Germinal center (tissue), 1 donor: ENCODE measurements at places on chromosomes 16 and 17.

- no peak for DNase-seq
Observed at GRCh38 chr17:37555386-37555785, 53.8 kb downstream of the SYNRG start.

GRCh38 chr17:44038604-44039011, 23.8 kb upstream of the TMEM101 start:
- DNase-seq: no peak

DNA sequence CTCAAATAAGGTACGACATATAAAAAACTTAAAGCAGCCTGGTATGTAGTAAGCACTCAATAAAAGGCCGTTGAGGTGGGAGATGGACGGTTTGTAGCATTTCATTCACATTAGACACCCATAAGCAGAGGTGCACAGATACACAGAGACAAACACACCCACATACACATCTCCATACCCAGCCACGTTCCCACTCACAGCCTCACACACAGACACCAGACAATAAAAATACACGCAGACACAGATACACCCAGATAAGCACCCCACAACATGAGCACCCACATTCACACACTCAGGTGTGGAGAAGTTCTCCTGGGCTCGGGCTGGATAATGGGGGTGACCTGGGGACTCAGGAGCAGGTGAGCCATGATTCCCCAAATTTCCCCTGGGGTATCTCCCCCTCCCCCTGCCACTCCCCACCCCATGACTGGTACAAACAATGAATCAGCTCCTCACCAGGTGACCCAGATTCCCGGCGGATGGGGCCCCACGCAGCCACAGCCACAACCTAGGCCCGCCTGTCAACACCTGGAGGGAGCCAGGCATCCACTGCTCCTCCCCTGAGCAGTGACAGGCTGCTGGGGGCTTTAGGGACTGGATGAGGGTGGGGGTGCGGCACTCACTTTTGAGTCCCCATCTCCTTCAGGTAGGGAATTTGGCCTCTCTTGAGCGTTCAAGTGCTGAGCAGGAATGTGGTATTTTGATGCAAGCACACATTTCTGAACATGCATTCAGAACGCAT, 2.7 kb downstream of the DLX3 start:
- no peak for DNase-seq

- no peak for DNase-seq
Observed at GRCh38 chr17:73956169-73956568, 247.3 kb upstream of the RPL38 start.

DNA sequence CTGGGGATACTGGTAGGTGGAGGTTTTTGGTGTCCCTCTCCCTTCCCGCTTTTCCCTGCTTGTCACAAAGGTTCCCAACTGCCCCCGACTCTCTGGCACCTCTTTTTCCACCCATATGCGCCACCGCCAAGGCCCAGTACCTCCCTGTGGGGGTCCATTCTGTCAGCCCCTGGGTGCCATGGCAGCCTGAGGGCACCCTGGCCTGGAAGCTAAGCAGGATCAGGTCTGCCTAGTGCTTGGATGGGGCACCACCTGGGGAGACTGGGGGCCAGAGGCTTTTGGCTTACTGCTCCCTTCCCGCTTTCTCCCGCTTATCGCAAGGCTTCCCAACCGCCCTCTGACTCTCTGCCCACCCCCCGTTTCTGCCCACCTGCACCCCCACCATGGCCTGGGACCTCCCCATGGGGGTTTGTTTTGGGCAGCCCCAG, 2286.4 kb downstream of the TP53TG3F start:
- DNase-seq: no peak

DNA sequence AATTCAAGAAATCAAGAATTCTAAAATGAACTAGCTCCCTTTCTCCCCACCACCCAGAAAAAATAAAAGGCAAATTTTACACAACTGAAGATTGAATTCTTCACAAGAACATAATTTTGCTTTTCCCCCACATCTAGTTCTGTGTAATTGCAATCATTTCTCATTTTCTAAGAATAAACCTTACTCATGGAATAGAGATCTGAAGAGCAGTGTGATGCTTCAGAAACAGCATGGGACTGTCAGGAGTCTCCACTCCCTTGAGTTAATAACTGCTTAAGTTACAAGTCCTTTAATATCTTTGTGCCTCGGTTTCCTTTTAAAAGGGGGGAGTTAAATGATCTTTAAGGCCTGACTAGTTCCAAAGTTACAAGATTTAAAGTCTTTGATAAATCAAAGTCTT, 53.7 kb downstream of the CACNG1 start:
- DNase-seq: no peak
